NCI-H2227 treated with DMSO at 0.1 percent for 48 hours (cell line): ENCODE measurements at places on chromosomes 4 and X.

- DNase-seq: no peak
Observed at GRCh38 chrX:119374736-119375135, 24.4 kb upstream of the SLC25A43 start.

DNA sequence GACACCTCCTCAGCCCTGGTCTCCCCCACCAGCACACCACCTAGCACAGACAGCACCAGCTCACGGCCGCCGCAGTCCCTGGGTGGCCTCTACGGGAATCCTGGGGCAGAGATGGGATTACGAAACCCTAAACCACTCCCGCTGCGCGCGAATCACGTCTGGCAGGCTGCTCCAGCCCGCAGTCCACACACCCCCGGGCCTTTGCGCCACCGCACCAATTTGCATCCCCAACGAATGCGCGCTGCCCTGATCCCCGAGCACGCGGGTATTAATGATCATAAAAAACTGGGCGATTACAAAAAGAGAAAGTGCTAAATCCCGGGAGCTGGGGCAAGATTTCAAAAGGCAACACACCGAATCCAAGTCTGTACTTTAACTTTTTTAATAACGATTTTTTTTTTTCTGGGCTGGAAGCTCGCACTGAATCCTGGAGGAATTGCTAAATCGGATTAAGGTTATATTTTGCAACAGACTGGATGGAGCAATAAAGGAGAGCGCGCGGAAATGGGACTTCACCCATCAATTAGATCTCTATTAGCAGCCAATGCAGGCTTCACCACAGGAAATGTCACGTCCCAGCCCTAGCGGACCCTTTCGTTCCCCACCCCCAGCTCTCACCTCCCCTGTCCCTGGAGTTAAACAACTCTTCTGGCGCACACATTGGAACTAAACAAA lies 69.8 kb upstream of the TMEM33 start:
- DNase-seq: no peak

DNA sequence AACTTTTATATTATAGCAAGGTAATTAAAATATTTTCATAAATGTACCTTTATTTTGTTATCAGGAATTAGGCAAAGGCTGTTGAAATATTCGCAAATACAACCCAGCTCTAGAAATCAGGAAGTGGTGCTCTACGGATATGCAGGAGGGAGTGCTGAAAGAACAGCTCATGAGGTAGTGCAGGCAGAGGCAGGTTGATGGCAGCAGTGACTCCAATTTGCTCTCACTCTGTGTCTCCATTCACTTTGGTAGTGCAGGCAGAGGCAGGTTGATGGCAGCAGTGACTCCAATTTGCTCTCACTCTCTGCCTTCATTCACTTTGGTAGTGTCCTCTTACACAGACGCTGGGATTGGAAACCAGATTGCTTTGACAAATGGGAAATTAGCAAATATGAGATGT lies 277.9 kb downstream of the TRIML1 start:
- no peak for DNase-seq

DNA sequence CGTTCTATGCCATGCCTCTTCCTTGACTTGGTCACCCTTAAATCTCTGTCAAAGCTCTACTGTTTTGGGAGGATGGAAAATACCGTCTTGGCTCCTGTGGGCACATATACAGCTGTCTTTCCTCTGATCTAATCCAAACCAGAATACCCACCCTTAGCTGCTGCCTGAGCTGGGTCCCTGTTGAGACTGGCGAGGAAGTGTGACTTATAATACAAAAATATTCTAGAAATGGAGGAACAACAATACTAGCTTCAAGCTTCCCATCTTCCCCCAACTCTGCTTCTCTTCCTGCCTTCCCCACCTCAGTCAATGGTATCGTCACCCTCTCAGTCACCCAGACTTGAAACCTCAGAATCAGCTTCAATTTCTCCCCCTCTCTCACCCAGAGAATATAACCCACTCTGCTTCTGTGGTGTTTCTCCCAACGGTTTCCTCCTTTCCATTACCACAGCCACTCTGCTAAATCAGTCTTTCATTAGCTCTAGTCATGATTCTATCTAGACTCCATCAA lies 599 bp upstream of the IL2RG start:
- DNase-seq: no peak

DNA sequence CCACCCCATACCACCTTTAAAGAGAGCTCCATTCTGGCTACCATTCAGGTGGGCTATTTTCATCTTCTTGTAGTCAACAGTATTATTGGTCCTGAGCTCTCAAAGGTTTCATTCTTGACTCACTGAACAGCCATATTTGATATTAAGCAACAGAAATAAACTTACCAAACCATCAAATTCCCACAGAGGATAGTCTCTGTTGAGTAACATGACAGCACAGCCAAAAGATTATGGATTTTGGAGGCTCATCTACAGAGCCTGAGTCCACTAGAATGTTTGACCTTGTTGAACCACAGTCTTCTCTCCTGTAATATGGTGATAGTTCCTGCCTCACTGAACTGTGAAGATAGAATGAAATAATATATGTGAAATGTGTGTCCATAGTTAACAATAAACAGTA lies 276.3 kb upstream of the LDB2 start:
- no peak for DNase-seq

DNA sequence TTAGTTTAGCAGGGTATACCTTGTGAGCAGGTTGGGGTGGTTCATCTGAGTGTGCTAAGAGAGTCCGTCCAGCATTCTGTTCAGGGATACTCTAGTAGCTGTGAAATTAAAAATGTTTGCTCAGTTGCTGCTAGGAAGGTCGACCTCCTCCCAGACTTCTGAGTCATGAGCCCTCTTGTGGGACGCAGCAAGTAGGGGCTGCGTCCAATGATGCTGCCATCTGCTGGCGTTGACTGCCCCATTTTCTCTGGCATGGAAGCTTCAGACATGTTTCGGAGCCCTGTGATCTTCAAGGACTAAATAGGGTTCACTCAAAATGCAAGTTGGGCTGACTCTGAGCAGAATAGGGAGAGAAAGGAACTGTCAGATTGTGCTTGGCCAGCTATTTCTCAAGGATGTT lies 201.0 kb upstream of the ARSJ start:
- peak; percentile 3 for DNase-seq

- DNase-seq: no peak
Observed at GRCh38 chr4:142405695-142406498, 440.2 kb downstream of the INPP4B start.

DNA sequence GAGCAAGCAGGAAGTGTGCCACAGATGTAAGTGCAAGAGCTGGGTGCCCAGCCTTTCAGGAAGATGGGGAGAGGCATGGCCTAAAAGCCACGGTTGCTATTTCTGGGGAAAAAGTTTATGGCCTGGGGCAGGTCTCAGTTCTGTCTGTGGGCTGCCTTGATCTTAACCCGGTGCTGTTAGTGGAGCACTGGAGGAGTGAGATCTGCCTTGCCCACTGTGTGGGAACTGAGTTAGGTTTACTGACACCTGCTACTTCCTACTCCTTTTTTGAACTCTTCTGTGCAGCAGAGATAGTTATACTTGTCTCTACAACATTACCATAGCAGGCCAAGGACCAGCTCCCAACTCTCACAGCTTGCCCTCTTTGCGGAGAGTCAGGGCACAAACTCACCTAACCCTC lies 76.5 kb downstream of the ITM2A start:
- DNase-seq: no peak

DNA sequence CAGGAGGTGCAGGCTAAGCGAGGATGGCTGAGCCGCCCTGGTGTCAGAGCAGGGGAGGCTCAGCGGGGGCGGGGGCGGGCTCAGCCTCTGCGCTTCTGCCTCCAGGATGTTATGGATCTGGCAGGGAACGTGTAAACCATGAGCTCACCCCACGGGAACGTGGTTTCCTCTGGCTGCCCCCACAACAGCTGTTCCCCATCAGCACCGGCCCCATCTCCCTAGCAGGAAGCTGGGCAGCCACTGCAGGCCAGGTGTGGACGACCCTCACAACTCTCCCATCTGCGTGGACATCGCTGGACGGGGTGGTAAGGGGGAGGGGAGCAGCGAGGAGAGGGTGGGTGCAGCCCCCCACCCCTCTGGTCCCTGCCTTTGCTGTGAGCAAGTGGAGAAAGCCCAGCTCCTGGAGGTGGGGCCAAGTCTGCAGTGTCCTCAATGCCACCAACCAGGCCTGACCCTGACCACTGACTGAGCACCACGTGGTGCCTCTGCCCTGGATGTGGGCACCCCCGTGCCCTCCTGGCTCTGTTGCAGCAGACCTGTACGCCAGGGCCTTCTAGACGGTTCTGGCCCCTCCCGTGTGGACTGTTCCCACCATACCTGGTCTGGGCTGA lies 28.1 kb upstream of the SPON2 start:
- DNase-seq: no peak

DNA sequence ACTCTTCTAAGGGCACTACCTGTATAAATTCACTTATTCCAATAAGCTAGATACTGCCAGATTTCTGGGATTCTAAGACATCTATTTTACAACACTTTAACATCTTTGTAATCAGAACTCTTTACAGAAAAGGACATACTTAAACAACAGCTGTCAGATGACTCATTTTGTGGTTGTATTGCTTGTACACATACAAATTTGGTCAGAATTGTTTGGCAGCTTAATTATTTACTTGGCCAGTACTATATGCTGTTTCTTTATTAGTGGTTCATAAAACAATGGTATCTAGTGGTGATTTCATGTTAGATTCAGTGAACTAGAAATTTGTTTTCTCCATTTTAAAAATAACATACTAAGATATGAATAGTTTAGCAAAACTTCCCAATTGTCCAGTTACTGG lies 27.2 kb downstream of the PALLD start:
- no peak for DNase-seq
